ENCODE measurements at places on chromosomes 1 and 21.

DNA sequence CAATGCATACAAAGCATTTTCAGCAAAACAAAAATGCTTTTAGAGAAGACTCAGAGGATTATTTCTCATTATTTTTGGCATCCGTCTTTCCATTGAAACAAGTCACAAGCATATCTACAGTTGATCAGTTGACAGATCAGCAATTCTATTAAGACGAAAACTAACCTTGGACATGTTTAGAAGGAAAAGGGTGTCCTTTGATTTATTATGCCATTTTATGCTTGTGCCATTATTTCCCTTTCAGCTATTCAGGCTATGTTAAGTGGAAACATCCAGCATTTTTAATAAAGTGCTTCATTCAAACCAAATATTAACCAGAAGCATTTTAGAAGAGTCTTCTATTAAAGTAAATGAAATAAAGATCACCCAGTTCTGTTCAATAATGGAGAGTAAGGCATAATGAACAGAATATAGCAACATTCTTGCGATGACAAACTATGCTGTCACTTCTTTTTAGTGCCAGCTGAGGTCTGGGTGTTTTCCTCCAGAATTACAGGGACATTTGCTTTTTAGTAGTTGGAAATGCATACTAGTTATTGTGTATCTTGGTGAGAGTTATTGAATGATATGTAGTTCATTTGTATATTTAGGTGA, 481.4 kb downstream of the PLA2G4A start:
- DNase-seq: no peak

DNA sequence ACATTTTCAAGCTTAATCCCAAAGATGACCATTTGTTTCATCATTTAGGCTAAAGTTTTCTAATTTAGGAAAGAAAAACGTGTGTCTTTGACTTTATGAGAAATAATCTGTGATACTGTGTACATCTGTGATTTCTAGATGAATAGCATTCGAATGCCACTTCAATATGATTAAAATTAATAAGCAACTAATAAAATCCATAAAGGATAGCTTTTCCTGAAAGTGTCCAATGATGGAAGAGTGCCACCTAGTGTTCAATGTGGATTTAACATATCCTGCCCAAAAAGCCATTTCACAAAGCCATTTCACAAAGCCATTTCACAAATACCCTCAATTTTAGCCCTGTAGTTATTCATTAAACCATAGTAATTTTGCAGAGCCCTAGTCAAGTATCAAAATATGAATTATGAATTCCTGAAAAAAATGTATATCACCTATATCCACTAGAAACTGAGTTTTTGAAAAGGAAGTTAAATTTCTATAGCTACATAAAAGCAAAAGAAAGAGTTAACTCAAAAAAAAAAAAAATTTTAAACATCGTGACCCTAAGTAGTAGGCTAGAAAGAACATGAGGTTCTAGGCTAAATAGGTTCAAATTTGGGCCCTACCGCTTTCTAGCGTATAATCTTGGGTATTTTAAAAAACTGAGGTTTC, 19.1 kb downstream of the NME7 start:
- DNase-seq: peak; percentile 89

DNA sequence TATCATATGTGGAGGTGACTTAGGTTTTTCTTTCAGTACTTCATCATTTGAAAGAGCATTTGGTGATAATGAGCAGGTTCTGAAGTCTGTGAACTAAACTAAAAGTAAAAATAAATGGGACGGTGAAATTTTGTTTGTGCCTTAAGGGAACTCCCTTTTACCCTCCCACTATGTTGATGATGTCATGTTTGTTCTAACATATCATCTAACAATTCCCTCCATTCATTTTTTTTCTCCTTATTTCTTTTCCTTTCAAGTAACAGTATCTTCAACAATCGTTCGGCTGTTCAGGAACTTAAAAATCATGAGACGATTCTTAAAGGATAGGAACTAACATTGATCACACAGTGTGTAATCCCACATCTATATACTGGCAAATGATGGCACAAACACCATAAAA, 30.0 kb upstream of the IRF2BP2 start:
- DNase-seq: no peak

DNA sequence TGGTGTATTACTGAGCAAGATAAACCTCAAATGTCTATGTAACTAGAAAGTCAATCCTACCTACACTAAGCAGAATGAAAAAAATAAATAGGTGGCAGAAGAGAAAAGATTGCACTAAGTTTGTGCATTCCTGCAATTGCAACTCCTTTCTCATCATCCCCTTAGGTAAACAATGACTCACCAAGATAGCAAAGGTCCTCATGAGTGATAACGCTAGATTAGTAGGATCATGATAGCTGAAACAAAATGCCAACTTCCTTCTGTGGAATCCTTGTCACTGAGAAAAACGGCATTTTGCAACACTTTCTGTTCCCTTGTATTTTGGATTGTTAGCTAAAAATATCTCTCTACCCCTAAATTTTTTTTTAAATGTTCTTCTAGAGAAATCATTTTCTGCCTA, 20.0 kb upstream of the FCER1A start:
- no peak for DNase-seq

- DNase-seq: no peak
Measured at GRCh38 chr1:229037806-229038405, 233.0 kb upstream of the RAB4A start.

GRCh38 chr1:177984136-177984525, 14.3 kb upstream of the SEC16B start:
- peak; percentile 86 for DNase-seq

- no peak for DNase-seq
Measured at GRCh38 chr1:201180901-201181300, 9.7 kb upstream of the IGFN1 start.

- DNase-seq: no peak
Measured at GRCh38 chr1:110706621-110707020, 31.9 kb upstream of the KCNA3 start.

DNA sequence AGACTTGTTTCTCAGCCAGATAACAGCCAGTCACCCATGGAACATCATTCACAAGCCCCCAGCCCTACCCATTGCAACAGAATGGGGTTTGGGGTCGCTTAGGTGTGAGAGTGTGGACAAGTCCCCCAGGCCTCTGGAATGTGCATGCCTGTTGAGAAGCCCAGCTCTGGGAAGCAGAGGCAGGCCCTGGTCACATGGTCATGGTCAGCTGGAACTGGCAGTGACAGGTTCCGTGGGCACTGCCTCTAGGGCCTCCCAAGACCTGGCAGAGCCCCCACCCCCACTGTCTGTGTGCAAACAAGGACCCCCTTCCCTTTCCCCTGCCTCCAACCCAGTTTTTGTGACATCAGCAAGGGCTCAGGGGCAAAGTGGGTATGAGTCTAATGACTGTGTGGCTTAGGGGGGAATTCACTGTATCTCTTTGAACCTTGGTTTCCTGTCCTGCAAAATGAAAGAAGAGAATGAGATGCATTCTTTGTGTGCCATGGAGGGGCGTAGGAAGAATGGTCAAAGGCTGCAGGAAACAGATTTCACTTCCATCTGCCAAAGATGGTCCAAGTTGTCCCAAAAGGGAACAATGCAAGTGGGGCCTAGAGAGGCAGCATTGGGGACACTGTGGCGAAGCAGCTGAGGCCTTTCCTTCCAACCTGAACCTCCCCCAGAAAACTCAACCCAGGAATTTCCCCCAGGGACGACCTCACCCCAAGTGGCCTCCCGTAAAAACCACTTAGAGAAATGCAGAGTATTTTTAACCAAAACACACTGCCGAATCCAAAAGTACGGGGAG, 34.7 kb upstream of the SELENON start:
- DNase-seq: no peak

GRCh38 chr1:21220815-21221214, 44.1 kb upstream of the EIF4G3 start:
- no peak for DNase-seq

- no peak for DNase-seq
Measured at GRCh38 chr1:24417681-24418080, 2.1 kb downstream of the NIPAL3 start.

DNA sequence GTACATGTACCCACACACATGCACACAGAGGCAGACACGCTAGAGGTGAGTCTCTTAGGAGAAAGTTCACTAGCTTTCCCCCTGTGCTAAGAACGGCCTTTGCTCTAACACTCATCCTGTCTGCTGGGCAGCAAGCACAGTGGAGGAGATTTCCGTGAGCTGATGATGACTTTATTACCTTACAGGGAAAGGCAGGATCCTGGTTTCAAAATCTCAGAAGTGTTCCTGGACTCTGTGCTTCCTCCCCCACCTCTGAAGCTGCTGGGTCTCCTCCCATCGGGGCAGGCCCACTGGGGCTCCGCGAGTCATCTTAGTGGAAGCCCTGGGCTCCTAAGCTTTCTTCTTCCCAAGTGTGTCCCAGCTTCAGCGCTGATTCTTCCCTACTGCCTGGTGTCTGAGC, 2.7 kb downstream of the FAM3B start:
- no peak for DNase-seq

DNA sequence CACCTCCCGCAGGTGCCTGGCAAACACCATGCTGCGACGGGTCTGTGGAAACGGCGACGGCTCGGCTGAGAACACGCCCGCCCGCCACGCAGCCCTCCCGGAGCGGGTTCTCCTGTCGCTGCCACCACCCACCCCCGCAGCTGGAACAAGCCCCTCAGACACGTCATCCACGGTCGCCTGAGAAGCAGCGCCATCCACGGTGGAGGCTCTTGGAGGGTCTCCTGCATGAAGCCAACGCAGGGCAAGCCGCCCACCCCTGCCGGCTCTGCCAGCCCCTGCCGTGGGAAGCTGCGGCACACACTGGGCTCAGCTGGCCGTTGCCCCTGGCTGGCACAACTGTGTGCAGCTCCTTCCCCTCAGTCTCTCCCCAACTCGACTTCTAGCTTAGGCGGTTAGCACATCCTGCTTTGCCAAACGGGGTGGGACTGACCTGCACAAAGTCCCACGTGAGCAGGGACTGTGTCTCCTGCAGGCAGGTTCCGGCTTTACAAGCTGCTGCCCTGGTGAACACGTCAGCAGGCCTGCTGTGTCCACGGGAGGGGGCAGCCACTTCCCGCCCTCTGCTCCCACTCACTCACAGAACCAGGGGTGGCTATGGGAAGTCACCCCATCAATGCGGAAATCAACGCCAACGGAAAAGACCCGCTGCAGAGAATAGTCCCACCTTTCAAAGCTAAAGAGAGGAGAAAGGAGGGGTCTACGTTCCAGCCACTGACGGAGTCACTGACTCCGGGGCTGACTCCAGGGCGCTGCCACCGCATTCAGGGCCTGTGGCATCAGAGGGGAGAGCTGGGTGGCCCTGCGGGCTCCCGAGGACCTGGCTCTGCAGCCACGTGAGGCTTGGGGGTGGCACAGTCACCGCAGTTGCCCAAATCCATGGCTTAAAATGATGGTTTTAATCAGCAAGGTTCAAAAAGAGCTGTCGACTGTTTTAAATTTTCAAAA, 10.3 kb downstream of the POFUT2 start:
- no peak for DNase-seq

DNA sequence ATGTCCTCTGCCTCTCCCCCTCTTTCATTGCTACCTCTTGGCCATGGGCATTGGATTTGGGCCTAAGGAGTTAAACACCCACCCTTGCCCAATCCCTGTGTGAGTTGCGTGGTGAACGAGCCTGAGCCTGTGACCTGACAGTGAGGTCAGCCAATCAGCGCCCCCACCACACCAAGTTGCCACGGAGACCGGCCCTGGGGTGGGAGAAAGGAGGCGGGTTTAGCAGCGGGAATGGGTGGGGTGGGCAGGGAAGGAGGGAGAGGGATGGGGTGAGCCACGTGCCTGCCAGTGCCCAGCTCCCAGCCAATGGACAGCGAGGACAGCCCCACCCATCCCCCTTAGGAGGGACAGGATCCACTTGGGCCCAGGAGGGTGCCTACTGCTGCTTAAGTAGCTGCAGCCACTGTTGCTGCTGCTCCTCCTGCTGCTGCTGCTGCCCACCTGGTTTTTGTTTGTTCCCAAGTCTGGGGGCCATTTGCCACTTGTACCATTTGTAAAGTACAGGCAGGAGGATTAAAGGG, 9.5 kb downstream of the ZBTB7B start:
- peak; percentile 94 for DNase-seq

DNA sequence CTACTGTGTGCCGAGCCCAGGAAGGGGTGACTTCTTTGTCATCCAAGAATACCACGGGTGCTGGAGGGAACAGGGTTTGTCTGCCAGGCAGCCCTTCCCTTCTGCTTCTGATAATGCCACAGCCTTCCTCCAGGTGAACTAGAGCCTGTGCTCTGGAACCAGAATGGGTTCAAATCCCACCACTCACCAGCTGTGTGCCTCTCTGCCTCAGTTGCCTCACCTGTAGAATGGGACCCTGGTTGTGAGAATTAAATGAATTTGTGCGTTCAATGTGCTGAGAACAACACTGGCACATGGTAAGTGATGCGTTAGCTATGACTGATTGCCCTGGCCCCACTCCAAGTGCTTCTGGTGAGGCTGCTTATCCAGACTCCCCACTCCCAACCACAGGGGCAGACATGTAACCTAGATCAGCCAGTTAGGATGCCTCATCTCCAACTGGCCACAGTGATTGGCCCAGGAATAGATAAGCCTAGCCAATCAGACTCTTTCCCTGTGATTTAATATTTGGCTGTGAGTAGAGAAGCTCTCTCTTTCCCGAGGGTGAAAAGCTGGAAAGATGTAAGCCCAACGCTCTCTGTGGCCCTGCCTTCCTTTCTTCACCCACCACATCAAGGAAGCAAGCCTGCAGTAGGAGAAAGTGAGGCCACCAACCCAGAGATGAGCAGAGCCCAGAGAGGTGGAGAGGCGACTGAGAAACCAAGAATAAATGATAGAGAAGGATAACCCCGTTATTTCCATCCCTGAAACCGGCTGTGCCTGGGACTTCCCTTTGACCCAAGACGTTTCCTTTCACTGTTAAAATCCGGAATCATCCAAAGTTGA, 20.8 kb upstream of the LAPTM5 start:
- peak; percentile 19 for DNase-seq

DNA sequence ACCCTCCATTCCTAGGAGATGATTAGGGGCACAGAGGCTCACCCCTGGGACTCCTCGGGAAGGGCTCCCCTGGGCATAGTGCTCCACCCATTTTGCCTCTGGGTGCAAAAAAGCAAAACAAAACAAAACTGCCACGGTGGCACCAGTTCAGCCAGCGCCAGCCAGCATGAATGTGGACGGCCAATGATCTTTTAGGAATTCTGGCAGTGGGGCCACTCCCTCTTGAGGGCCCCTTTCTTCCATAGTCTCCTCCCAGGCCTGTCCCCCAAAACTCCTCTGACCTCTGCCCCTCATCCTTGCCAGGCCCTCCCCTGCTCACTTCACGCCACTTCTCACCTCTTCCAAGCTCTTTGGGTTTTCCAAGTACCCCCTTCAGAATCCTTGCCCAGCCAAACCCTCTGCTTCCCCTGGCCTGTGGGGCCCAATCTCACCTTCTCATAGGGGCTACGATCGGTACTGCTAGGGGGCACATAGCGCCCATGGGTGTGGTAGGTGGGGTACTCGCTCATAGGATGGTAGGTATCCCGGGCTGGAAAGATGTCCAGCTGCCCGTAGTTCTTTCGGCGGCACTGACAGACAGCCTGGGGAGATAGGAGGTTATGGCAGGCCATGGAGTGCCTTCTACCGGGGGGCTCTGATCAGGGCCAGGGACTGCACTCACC, 13.3 kb downstream of the TRIM46 start:
- DNase-seq: no peak

DNA sequence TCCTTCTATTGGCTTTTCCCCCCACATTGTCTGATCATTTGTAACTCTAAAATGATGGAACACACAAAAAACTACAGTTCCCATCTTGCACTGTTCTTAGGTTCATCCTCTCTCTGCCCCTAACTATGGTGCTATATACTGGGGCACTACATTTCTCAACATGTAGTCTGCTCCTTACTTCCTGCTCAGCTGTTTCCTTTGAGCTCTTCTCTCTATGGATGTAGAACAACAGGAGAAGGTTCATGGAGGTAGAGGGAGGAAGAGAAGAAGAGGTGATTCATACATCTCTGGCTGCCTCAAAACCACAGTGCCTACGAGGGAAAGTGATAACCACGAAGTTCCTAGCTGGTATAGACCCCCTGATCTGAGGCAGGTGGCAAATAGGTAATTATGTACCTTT, 7.0 kb upstream of the C1orf146 start:
- DNase-seq: no peak
